ENCODE measurements at places on chromosomes 11 and 22.

- peak; percentile 9 for DNase-seq
Measured at GRCh38 chr22:26589367-26589844, 526 bp downstream of the TPST2 start.

DNA sequence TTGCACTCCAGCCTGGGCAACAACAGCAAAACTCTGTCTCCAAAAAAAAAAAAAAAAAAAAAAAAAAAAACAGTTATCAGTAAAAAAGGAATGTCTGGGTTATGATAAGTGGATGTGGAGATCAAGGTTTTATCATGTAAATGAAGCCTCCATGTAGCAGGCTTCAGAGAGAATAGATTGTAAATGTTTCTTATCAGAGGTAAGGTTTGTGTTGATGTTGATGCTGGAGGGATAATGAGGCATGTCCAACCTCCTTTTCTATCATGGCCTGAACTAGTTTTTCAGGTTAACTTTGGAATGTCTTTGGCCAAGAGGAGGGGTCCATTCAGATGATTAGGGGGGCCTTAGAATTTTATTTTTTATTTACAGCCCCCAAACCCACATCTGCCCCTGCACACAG lies 35.4 kb upstream of the TREH start:
- no peak for DNase-seq

GRCh38 chr22:19645905-19646304 lies 68.4 kb upstream of the SEPTIN5 start:
- DNase-seq = no peak

DNA sequence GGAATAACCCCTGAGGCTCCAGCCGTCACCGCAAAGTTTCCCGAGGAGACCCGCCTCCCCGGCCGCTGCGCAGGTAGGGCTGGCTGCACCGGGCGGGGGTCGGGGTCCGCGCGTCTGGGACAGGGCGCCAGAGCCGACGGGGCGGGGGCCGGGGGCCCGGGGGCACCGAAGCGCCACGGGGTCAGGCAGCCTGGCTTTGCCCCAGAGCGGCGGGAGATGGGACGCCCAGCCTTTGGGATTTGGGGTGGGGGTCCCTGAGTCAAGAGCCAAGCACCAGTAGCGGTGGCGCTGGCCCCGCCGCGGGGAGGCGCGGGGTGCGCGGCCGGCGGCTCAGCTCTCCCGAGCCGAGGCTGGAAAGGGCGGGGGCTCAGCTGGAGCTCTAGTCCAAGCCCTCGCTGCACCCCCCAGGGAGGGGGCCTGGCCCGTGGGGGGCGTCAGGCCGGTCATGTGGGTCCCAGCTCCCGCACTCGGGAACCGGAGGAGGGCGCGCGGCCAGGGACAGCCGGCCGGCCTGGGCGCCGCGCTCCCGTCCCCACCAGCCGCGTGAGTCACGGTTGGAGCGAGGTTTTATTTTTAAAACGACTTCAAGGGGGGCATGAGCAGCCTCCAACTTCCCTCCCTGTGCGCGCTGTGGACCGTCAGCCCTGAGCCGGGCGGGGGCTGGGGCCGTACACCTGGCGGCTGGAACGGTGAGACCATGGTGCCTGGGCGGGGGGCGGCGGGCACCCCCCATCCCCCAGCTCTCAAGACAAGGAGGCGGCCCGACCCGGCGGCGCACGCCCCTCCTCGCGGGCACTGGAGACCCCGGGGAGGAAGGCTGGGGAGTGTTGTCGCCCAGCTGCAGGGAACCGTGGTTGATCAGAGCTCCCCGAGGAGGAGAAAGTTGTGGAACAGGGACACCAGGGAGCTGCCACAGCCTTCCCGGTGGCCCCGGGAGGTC lies 626 bp downstream of the FLRT1 start:
- DNase-seq = no peak

DNA sequence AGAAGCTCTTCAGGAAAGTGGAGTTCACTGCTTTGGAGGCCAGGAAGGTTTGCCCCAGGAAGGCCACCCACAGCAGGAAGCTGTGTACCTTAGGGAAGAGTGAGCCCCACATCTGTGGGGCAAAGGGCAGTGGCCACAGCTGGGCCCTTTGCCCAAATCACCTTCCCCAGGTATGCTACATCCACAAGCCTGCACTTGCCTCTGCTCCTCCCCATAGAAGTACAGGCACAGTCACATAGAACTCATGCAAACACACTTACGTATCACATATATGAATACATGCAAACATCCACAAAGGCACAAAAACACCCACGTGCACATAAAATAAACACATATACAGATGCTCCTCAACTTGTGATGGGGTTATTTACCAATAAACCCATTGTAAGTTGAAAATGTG lies 2.1 kb downstream of the TRIM29 start:
- DNase-seq = no peak

GRCh38 chr11:19722702-19723101 lies 10.1 kb downstream of the NAV2 start:
- no peak for DNase-seq

DNA sequence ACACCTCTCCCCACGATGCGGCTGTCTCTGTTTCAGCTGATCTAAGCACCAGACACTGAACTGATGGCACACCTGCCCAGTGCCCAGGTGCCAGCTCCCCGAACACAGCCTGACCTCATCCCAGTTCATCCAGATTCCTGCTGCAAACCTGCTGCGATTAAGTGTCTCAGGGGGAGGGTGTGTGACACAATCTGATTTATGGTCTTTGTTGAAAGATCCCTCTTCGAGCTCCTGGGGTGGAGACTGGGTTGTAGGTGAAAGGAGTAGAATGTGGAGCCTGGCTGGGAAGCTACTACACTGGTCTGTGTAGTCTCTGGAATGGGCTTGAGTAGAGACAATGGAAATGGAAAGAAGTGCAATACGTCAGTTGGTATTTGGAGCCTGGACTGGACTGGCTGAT lies 390.3 kb downstream of the SHANK2 start:
- DNase-seq = no peak

DNA sequence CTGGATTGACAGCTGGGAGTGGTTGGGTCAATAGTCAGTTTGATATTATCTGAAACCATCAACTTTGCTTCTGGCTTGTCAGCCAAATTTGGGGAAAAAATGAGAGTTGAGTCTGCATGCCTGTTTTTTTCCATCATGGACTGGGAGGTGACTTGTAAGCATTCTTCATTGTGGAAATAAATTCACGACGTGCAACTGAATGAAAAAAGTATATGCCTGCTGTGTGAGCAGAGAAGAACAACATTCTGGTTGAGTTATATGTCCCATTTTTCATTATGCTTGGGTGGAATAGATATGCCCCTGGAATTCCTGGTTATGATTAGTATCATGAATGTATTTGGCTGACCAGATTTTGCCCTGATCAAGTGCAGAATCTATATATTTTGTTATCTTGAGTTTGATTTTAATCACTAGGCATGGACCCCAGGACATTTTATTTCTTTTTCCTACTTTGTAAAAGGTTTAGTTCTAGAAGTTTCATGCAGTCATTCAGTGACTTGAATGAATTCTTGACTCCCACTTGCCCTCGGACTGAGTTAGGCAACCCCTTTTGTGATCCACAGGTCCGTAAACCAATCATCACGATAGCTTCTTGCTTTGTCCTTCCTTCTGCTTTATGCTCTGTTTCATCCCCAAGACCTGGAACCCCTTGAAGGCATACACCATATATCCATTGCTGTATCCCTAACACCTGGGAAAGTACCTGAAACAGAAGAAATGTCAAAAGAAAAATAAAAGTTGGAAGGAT lies 205.8 kb downstream of the NAV2 start:
- no peak for DNase-seq

- no peak for DNase-seq
Measured at GRCh38 chr11:118415739-118416068, 14.3 kb downstream of the ATP5MG start.

GRCh38 chr11:114137838-114138237 lies 78.3 kb downstream of the ZBTB16 start:
- no peak for DNase-seq

- DNase-seq = no peak
Measured at GRCh38 chr11:3119141-3119821, 45.8 kb downstream of the OSBPL5 start.

DNA sequence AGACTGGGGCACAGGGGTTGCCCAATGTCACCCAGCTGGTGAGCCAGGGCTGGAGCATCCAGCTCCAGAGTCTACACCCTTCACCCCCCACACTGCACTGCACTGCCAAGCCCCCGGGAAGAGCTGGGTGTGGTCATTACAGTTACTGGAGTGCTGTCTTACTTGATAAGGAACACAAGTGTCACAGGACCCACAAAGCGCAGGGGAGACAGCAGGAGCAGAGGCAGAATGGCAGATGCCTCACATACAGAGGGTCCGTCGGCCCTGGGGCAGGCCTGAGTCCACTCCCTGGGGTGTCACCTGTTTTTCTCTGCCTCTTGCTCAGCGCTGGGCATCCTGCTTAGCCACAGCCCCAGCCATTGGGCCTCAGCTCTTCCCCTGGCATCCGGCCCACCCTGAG lies 7.7 kb downstream of the IL2RB start:
- DNase-seq = no peak

DNA sequence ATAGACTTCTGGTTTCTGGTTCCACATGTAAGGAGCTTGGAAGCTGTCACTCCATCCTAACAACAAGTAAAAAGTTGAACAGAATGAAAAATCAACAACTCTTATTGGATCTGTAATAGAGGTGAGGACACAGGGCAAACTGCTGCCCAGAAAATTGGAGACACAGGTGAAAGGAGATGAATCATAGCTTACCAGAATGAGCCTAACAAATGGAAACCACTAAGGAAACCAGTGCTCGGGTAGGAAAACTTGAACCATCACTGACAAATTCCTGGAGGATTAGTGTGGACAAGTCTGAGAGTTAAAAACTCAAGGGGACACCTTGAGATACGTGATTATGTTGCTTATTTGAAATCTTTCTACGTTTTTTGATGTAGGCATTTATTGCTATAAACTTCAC lies 52.1 kb downstream of the GDPD4 start:
- no peak for DNase-seq

- DNase-seq = no peak
Measured at GRCh38 chr22:45673482-45674175, 2.0 kb downstream of the ATXN10 start.

- no peak for DNase-seq
Measured at GRCh38 chr11:118106789-118107335, 20.1 kb upstream of the SMIM35 start.

- no peak for DNase-seq
Measured at GRCh38 chr11:44351006-44351660, 41.2 kb upstream of the ALX4 start.

DNA sequence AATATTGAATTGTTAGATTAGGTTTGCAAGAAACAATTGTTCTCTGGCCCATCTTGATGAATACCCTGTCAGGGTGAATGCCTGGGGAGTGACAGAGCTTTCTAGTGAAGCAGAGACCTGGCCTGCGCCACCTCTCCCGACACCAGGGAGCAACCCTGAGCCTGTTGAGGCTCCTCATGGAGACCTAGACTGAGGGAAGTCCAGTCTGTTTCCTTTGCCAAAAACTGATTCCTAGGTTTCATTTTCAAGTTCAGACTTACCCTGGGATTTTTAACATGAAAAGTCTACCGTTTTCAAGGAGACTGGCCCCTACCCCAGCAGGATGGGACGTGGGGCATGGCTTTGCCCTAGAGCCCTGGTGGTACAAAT lies 173.7 kb upstream of the SORL1-AS1 start:
- DNase-seq = no peak

GRCh38 chr22:45552580-45553350 lies 50.1 kb downstream of the FBLN1 start:
- no peak for DNase-seq

GRCh38 chr11:12148882-12149281 lies 38.5 kb downstream of the MICAL2 start:
- DNase-seq = no peak

DNA sequence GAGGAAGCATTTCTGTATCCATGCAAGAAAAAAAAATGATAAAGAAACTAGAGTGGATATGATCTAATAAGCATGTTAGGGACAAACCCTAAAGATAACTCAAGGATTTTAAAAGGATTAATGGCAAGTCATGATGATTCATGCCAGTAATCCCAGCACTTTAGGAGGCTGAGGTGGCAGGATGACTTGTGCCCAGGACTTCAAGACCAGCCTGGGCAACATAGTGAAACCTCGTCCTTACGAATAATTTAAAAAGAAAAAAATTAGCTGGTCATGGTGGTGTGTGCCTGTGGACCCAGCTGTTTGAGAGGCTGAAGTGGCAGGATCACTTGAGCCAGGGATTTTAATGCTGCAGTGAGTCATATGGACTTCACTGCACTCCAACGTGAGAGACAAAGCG lies 145.5 kb upstream of the BLID start:
- DNase-seq = no peak

GRCh38 chr11:83020942-83021779 lies 50.5 kb downstream of the RAB30 start:
- DNase-seq = no peak

DNA sequence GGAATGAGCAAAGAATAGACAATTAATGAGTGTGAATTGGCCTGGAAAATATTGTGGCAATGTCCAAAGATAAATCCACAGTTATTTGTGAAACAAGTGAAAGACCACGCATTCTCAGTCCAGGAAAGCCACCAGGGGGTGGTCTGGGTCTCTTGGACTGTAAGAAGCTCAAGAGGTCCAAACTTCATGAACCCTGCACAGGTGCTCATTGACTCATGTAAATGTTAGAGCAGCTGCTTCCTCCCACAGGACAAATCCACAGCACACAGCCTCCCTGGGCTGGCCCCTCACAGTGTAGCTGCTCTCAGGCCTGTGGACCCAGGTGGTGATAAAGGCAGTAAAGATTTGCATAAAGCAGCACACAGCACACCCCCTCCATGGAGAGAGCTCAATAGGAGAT lies 114.0 kb downstream of the ZNF280B start:
- DNase-seq = no peak

- no peak for DNase-seq
Measured at GRCh38 chr11:2768471-2769408, 68.9 kb upstream of the KCNQ1OT1 start.

DNA sequence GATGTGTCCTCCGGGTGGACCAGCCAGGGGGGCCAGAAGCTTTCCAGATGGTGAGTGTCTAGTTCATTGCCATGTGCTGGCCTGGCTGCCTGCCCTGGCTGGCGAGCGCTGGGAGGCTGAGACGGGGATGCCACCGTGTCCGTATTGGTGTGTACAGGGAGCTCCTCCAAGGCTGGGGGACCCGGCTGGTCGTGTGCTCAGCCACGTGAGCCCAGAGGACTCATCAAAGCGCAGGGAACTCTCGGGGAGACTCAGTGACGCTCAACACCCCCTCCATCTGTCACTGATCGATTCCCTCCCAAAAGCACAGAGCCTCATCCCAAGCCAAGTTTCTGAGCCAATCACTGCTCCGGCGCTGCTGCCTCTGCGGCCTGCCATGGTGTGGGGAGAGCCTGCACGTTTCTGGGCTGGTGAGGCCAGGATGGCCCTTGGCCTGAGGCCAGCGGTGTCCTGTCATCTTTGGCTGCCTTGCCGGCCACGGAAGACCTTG lies 423.7 kb downstream of the SHANK2 start:
- no peak for DNase-seq

All from effector memory CD4-positive, alpha-beta T cell (primary cell).